ENCODE measurements at places on chromosomes 13 and 19.

GRCh38 chr19:4738734-4739133 is 15.1 kb upstream of the DPP9 start:
- no peak for DNase-seq

DNA sequence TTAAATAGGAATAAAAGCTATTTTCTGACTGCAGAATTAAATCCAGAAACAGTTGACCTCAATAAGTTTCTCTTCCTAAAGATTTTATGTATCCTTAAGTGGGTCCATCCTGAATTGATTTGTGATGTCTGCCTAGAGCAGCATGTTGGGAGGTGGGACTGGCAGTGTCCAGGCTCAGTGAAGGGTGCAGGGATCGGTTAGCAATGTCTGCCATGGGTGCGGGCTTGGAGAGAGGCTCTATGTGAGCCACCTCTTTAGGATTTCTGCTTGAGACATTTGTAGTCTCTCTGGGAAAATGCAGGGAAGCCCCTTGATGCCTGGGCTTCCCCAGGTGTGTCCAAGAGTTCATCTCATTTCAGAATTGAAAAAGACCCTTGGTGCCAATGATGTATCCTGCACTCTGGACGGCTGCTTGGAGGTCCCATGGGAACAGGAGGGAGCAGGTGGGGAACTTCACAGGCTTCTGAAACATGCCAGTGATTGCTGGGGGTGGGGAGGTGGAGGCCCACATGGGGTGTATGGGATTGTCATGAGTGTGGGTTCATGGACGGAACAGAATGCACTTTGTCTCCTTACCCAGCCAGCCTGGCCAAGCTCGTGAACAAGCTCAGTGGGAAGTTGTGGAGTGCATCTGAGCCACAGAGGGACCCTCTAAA is 6.2 kb upstream of the COLGALT1 start:
- no peak for DNase-seq

DNA sequence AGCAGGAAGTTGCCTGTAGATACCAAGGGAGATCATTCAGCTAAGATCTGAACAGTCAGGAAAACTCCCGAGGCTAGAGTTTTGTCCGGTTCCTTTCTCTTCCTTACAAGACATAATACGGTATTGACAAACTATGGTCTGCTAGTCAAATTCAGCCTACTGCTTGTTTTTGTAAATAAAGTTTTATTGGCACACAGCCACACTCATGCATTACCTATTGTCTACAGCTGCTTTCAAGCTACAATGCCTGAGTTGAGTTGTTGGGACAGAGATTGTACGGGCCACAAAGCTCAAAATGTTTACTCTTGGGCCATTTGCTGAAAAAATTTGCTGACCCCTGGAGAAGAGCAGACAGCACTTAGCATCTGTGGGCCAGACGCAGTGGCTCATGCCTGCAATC is 2.5 kb downstream of the SLC1A6 start:
- DNase-seq = no peak

DNA sequence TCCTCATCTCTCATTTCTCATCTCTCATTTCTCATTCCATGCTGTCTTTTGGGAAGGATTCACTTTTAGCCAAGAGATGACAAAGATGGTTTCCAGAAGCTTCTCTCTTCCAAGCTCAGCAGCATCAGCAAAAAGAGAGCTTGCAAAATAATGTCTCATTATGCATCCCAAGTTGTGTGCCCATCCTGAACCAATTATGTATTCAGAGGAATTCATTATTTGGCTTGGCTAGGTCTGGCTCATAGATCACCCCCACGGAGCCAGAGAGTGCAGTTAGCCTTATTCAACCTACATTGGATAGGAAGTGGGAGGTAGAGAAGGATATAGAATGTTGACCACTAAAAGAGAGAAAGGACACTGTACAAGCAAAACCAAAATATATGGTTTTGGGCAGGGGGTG is 5.4 kb upstream of the OLFM2 start:
- DNase-seq = peak; percentile 26

DNA sequence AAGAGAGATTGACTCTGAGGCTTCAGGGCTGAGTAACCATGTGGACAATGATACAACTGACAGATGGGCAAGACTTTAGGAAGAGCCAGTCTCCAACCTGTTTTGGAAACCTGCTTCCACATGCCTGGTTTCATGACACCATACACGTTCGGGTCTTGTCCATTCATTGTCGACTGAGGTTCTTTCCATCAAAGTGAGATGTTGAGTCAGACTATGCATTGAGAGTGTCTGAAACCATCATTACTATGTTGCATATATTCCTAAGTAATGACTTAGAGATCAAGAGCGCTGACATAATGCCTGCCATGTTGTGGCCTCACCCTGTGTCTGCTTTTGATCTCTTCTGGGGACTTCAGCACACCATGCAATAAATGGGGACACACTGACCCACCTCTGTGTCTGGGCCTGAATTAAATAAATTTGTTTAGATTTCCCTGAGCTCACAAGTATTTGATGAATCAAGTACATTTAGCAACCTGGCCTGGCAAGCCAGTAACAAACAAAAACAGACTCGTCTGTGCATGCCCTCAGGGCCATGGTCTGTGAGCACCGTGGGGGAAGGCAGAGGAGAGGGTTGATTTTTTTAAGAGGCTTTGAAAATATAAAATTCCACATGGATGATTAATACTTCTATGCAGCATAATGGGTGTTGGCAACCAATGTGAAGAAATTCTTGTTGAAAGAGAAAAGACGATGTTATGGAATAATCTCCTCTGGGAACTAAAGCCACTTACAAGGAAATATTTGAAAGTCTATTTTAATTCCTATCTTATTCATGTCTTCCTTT is 49.9 kb upstream of the UBAC2 start:
- peak; percentile 36 for DNase-seq

DNA sequence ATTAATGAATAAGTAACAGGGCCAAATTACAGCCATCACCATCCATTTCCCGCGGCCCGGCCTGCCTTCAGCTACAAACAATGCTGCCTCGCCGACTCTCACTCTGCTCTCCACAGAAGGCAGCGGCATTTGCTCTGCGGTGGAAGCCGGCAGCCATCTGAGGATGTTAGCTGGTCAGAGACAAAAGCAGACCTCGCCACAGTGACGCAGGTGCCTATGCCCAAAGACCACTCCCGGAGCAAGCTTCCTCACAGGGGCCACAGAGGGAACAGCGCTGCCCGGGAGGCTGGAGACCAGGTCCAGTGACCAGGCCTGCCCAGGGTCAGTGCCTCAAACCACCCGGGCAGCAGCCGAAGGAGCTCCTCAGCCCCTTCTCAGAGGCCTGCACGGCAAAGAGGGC is 16.4 kb downstream of the PEPD start:
- no peak for DNase-seq

DNA sequence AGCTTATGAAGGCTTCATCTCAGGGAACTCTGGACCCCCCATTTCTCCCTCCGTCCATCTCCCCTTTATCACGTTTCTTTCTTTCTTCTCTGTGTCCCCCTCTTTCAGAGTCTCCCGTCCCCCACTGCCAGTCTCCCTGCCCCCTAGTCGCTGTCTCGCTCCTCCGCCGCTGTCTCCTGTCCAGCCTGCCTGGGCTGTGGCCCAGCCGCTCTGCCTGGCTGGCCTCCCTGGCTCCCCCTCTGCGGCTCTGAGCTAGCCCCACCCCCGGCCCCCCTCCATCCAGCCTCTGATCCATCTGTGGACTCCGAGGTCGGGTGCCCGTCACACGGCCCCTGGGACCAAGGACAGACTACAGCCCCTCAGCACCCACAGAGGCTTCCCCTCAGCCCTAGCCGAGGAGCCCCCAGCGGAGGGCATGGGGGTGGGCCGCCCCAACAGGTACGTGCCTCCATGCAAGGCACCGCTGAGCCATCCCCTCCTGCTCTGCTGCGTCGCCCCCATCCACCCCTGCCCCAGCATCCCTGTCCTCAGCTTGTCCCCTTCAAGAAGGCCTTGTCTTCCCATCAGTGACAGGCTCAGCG is 1.1 kb upstream of the KCNJ14 start:
- DNase-seq = no peak

DNA sequence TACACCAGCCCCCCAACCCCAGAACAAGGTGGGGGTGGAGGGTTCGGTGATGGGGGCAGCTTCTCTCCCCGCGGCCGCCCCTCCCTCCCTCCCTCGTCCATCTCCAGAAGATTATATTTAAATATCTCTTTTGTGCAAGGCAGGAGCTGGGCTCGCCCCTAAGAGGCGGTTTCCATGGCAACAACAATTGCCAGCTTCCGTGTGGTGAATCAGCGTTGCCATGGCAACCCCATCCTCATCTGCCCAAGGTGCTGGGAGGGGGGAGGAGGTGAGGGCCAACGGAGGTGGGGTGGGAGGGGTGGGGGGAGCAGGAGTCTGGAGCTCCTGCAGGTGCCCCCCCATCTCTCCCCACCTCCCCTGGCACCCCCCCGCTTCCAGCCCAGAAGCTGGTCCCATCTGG is 46.4 kb downstream of the CELF5 start:
- no peak for DNase-seq

GRCh38 chr19:34436716-34437115 is 8.5 kb downstream of the UBA2 start:
- DNase-seq = no peak

DNA sequence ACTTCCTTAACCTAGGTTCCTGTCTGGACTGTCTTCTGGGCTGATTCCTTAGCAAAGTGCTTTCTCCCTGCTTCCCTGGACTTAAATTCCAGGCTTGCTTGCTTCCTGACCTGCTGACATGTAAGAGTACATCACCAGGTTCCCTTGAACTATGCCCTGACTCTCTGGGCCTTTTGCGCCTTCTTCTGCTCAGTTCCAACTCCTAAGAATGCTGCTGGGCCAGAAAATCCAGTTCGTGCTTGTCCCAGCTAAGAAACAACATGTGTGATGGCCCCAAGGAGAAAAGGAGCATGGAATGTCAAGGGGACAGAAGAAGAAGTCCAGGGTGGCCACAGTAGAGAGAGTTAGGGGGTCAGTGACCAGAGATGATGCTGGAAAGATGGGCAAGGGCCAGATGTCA is 42.6 kb upstream of the MBNL2 start:
- DNase-seq = no peak

DNA sequence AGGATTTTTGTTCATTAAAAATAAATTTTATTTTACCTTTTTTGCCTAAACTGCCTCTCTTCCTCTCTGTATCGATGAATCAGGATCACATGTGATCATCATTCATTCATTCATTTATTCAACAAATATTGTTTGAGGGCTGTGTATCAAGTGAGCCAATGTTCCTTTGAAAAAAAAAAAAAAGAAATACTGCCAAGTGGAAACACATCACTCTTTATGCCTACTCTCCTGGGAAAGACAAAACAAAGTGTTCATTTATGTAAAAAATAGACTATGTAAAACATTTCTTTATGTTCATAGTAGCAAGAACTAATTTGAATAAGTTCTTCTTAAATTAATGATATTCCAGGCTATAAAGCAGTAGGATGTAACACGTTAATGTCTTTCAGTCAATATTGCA is 233.1 kb downstream of the POSTN start:
- DNase-seq = no peak

GRCh38 chr19:32464279-32464678 is 58.7 kb downstream of the DPY19L3 start:
- no peak for DNase-seq

DNA sequence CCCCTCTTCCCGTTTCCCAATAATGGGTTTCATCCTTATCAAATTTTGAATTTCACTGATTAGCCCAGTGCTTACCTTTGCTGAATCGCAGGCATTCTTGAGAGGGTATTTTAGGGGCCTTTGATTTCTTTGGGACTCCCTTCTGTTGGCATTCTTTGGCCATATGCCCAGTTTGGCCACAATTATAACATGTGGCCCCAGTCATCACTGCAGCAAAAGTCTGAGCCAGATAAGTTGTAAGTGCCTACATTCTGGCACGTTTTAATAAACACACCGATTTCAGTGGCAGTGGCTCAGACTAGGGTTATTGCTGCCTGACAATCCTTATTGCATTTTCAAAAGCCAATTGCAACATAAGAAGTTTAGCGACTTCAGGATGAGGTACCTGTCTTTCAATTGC is 41.4 kb downstream of the ZNF726 start:
- no peak for DNase-seq

- DNase-seq = no peak
Observed at GRCh38 chr19:28292822-28293500, 920.0 kb downstream of the UQCRFS1 start.

- DNase-seq = no peak
Observed at GRCh38 chr19:412356-413355, 3.7 kb upstream of the C2CD4C start.

- DNase-seq = no peak
Observed at GRCh38 chr19:7787141-7787540, 24.1 kb downstream of the CLEC4M start.

DNA sequence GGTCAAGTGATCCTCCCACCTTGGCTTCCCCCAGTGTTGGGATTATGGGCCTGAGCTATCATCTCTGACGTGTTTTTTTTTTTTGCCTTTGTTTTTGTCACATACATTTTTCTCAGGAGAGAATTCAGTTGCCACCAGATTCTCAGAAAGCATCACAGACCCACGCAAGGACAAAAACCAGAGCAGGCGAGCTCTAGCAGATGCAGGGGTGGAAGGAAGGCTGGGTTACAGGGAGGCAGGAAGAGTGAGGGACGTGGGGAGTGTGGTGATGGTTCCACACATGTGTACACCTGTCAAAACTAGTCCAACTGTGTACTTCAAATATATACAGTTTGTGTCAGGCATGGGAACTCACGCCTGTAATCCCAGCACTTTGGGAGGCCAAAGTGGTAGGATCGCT is 4.3 kb downstream of the TMEM161A start:
- no peak for DNase-seq

DNA sequence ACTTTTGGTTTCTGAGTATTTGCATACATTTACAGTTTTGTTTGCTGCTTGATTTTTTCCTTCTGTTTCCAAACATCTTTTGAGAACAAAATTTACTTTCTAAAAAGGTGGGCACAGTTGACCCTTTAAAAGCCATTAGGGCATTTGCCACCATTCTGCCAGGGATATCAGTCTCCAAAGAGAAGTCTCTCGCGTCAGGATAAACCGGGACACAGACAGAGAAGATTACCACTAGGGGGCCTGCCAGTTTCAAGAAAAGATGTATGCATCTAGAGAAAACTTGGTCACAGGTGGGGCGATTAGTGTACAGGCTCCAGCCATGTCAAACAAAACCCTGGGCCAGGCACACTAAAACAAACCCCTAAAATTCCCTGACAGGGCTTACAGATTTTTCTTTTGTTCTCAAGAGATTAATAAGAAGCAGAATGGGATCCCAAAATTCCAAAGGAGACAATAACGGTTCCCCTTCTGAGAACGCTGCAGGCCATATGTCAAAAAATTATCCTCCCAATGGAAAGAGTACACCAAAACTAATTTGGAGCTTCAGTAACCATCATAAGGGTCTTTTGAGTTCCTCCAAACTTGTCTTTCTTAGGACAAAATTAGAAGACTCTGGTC is 10.7 kb upstream of the PABPC3 start:
- peak; percentile 1 for DNase-seq

- no peak for DNase-seq
Observed at GRCh38 chr19:57406516-57407123, 4.3 kb upstream of the ZNF17 start.

- DNase-seq = no peak
Observed at GRCh38 chr13:26074706-26075105, 22.9 kb upstream of the SHISA2 start.

GRCh38 chr19:15562145-15562544 is 52.9 kb upstream of the CYP4F8 start:
- no peak for DNase-seq

- DNase-seq = no peak
Observed at GRCh38 chr13:72960114-72960513, 98.7 kb upstream of the KLF5 start.
